ENCODE measurements at places on chromosomes 11 and 22.

GRCh38 chr11:60077216-60077817, 11.1 kb upstream of the MS4A2 start:
- no peak for DNase-seq

- DNase-seq, result no peak
Observed at GRCh38 chr22:44917372-44918165, 92.2 kb downstream of the PHF21B start.

DNA sequence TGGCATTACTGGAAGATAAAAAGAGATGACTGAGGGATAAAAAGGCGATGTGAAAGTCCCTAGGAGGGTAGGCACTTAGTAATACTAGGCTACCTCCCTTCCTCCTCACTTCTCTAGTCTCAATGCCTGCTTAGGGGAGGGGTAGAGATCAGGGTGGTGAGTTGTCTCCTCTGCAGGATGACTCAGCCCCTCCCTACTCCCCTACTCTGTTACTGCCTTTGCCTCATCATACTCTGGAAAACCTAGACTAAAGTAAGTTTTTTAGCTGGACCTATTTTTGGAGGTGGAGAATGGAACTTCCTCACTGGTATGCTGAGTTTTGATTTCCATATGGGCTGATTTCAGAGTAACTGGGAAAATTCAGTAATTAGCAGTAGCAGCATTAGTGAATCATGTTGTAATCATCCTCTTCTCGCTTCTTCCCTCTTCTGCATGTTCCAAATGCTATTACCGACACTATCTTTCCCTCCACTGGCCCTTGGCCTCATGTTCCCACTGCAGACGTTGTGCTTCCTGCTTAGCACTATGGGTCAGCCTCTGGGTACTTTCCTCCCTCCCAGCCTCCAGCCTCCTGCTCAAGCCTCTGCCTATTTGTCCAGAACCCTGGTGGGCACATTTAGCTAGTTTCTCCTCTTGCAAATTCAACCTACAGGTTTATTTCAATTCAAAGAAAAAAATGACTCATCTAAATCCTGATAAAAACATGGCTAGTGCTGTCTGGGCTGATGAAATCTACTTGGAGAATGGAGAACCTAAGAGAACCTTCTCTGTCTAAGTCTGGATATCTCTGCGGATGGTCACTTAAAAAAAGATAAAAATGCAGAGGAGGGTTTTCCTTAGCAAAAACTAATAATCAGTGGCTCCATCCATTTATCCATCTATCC, 281.7 kb downstream of the ST3GAL4 start:
- no peak for DNase-seq

- no peak for DNase-seq
Observed at GRCh38 chr11:770642-771616, 6.4 kb downstream of the GATD1 start.

- no peak for DNase-seq
Observed at GRCh38 chr11:5241458-5241857, 7.2 kb upstream of the HBD start.

- DNase-seq, result no peak
Observed at GRCh38 chr11:117852309-117852708, 24.1 kb downstream of the FXYD6 start.

- no peak for DNase-seq
Observed at GRCh38 chr11:82842019-82842418, 58.2 kb downstream of the PRCP start.

DNA sequence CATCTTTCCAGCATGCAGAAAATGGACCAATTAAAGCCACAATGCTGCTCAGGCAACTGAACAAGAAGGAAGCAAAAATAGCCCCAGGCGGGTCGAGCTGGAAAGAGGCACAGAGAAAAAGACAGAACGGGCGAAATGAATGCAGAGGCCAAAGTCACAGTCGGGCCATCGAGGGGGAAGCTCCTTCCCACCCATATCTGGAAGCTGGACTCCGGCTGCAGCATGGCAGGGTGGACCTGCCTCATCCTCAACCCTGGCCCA, 58.6 kb upstream of the PRDM11 start:
- no peak for DNase-seq

GRCh38 chr11:80733790-80734189, 1293.0 kb upstream of the TENM4 start:
- no peak for DNase-seq

- peak; percentile 94 for DNase-seq
Observed at GRCh38 chr11:57072640-57073039, 83.9 kb downstream of the OR5AK2 start.

DNA sequence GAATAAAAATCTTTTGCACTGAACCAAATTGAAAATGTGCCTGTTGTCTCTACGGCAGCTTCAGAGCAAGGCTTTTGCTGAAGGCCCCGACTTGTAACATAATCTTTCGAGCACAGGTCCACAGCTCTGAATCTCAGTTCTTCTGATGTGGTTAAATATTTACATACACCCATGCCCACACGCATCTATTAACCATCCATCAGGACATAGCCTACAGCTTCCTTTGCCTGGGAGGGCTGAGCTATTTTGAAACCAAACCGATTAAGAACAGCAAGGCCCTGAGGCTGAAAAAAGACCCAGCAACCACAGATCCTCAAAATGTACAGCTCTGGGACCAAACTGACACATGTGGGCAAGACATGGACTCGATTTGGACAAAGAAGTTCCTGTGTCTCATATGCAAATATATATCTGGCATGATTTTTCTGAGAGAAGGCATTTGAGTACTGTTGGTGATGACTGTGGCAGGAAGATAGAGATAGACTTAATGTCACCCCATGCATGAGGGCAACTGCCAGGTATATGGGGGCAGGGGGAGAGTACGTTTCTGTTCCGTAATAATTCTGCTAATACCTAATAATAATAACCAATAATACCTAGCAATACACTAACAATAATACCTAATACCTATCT, 322.7 kb upstream of the PLET1 start:
- no peak for DNase-seq

GRCh38 chr22:41431656-41432055, 14.9 kb downstream of the TOB2 start:
- no peak for DNase-seq

GRCh38 chr11:11318961-11319360, 34.1 kb downstream of the CSNK2A3 start:
- DNase-seq, result no peak

- no peak for DNase-seq
Observed at GRCh38 chr11:8257003-8257664, 6.5 kb downstream of the LMO1 start.

DNA sequence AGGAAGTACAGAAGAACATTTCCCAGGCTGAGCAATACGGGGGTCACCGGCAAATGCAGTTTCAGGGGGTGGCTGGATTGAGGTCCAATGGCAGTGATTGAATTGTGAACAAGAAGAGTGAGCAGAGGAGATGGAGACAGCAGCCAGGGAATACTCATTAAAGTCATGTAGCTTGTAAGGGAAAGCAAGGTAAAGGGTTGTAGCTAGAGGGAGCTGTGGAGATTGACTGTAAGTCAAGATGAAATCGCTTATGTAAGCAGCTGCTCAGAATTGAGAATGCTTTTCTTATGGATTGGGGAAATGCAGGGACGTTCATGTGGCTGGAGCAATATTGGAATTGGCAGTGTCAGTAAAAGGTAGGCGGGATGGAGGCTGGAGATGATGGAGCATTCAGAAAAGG, 111.4 kb upstream of the TBCEL start:
- peak; percentile 12 for DNase-seq

DNA sequence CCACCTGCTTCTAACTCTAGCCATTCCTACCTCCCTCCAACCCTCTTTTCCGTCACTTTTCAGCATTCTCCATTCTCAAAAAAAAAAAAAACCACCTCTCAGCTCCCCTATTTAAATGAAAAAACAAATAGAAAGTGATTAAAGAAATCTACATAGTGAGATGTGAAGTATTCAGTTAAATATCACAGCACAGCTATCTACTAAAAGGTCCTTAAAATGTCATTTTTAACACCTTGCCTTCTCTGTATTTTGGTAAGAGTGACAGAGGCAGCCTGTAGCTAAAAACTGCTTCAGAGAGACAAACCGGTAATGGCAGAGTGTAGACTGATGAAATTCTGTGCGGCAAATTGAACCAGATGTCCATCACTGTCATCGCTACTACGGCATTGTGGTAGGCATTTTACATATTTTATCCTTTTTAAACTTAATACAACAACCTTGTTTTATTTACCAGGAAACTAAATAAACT, 346 bp upstream of the ALG9 start:
- DNase-seq, result no peak

- DNase-seq, result no peak
Observed at GRCh38 chr11:57320067-57320718, 4.6 kb downstream of the TNKS1BP1 start.

DNA sequence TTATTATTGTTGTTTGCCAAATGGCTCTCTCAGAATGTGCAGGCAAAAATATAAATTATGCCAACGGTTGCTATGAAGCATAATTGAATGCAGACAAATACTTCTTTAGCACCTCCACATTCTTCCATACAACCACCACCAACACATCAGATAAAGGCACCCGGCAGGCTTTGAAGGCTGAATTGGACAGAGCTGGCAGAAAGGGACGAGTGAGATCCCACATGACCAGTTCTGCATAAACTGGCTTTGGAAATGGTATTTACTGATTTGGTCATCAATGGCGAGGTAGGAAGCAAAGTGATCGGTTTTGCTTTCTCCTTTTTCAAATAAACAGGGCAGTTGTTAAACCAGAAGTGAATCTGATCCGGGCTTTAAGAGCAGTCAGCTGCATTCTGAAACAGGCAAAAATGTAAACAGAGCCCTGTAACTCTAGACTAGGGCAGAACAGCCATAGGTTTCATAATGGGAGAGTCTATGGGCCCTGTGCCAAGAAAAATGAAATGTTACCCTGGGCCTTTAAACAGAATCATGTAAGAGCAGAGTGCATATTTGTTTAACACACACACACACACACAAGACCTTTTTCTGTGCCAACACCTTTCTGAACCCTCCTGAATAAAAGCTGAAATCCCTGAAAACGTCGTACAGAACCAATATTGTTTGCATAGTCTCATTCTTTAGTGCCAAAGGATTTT, 97.7 kb downstream of the MPPED2 start:
- peak; percentile 34 for DNase-seq

DNA sequence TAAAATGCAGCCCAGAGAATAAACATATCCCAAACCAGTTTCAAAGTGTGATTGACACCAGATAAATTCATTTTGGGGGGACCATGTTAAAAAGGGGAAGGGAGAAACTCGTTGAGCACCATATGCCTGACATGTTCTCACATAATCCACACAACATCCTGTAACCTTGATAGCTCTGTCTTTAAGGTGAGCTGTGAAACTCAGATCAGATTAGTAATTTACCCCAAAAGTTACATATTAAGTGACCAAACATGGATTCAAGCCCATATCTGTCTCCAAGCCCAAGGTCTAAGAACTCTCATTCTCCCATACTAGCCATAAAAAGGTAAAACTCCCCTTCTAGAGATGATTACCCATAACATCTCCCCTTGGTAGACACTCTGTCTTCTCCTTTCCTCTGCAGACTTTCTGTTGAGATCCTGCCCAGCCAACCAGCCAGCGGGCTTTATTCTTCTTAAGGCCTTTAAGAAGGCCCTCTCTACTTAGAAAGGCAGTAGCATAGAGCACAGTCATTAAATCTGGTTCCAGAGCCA, 150.7 kb downstream of the CCDC34 start:
- DNase-seq, result no peak

DNA sequence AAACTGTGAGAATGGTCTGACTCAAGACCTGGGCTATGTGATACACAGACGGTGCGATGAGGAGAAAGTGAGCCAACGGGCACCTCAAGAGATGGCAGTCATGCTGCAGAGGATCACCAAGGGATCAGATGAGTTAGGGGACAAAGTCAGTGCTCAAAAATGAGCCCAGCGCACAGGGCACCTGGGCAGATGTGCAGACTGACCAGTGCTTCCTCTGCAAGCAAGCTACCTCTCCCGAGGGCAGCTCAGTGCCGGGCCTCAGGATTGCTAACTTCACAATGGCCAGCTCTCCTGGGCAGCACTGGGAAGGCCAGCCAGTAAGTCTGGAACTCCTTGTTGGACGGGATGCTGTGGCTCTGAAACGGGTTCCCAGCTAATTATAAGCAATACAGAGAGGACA, 15.3 kb downstream of the HDHD5 start:
- no peak for DNase-seq

- no peak for DNase-seq
Observed at GRCh38 chr11:93131709-93132108, 66.1 kb downstream of the SLC36A4 start.

- no peak for DNase-seq
Observed at GRCh38 chr11:1573903-1574237, 1.8 kb upstream of the DUSP8 start.

GRCh38 chr11:5280582-5281102, 10.9 kb upstream of the HBE1 start:
- peak; percentile 96 for DNase-seq

- no peak for DNase-seq
Observed at GRCh38 chr11:60263402-60263801, 17.1 kb upstream of the MS4A4A start.

DNA sequence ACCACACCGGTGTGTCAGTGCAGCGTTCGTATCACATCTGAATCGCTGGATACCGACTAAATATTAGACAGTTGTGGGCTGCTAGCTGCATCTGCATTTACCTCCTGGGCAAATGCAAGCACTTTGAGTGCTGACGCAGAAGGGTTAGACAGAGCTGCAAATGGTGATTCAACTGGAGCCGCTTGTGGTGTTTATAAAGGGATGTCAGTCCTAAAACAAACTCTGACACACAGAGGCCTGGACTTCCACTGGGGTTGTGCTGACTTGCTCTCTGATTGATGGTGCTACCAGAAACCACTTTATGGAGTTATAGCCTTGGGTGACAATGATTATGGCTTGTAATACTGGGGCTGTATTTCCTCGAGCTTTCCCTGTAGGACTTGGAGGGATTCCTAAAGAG, 374.4 kb downstream of the NTM start:
- DNase-seq, result no peak

GRCh38 chr11:21552911-21553310, 640.0 kb upstream of the ANO5 start:
- peak; percentile 23 for DNase-seq

DNA sequence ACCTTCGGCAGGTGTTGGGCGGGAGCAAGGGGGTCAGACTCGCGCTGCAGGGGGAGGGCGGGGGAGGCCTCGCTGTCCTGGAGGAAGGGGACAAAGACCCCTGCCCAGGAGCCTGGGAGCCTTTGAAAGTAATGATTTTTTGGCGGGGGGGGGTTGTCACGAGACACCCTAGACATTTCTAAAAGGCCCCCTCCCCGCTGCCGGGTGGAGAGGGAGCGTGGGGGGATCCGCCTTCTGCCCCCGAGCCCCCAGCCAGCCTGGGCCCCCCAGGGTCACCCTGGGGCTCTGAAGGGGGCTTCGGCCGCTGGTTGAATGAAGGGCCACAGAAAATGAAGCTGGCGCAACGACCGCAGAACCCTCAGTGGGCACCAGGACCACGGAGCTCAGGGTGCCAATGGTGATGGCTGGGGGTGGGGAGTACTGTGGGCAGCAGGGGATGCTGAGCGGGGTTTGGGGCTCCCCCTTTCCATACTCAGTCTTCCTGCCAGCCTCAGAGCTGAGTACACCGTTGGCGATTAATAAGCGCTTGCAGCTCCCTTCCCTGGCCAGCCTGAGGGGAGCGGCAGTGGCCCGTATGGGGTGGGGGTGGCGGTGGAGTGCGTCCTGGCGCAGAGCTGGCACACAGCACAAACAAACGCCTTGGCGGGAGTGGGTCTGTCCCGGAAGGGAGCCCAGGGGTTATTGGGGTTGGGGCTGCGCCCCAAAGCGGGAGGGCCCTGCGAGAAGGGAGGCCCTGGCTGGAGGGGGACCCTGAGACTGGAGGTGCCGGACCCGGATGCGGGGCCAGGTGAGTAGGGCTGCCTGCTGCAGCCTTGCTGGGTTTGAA, 1.2 kb upstream of the DUSP8 start:
- DNase-seq, result no peak
